NCI-H2029 treated with DMSO at 0.1 percent for 48 hours (cell line): ENCODE measurements at places on chromosomes 6 and 20.

GRCh38 chr6:136306466-136306865 is 16.8 kb upstream of the BCLAF1 start:
- no peak for DNase-seq

DNA sequence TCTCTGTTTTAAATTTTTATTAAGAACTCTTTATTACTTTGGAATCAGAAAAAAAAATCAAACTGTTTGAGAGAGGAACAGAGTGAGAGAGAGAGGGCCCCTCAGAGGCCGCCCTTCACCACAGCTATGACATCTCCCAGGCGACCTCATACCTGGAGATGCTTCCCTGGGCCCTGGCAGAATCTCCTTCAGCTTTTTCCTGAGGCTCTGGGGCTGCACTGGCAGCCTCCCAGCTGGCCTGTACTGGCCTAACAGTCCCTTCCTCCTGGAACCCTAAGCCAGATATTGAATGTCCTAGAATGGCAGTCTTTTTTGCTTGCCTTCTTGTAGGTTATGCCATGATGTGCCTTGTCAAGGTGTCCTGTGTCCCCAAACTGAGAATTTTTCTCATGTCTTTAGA is 13.7 kb downstream of the ABHD12 start:
- no peak for DNase-seq

DNA sequence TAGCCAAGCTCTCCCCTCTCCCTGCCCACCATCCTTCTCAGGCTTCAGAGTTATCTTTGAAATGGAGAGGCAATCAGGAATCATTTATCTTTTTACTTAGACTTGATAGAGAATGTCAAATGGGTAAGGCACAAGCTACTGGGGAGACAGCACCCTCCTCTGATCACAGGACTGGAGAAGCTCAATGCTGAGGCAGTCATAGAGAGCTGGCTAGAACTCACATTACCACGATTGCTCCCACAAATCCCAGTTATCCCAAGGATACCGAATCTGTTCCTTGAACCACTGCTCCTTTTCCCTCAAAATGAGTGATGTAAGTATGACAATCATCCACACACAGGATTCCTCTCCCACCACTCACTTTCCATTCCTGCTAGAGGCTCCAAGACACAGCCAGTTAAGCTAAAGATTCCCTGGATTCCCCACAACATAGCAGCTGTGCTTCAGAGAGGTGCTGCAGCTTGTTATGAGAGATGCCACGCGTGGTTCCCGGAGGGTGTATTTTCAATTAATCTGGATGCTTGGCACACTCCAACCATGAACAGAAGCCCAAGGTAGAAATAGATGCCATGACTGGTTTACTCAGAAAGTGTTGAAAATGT is 96.2 kb upstream of the VGLL2 start:
- DNase-seq = no peak

DNA sequence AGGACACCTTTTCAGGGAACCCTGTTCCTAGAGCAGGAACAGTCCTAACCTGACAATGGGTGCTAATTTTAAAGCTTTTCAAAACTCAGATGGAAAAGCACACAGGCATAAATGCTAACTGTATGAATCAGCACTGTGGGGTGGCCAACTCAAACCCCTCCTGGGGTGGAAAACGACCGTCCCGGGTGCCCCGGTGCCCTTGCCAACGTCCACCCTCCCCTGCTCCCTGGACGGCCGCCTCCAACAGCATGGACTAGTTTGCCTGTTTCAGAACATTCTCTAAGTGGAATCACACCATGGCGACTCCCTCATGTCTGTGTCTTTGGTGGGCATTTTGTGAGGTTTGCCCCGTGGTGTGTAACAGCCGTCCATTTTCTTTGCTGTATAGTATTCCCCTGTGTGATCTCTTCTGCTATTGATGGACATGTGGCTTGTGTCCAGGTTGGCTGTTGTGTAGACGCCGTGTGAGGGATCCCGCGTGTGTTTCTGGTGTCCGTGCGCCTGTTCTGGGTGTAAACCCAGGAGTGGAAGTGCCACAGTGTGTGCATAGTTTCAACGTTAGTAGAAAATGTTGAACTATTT is 5.8 kb downstream of the COL20A1 start:
- DNase-seq = no peak

GRCh38 chr6:127385668-127386430 is 42.4 kb upstream of the ECHDC1 start:
- no peak for DNase-seq

GRCh38 chr6:89610149-89610642 is 28.4 kb downstream of the LYRM2 start:
- peak; percentile 29 for DNase-seq

DNA sequence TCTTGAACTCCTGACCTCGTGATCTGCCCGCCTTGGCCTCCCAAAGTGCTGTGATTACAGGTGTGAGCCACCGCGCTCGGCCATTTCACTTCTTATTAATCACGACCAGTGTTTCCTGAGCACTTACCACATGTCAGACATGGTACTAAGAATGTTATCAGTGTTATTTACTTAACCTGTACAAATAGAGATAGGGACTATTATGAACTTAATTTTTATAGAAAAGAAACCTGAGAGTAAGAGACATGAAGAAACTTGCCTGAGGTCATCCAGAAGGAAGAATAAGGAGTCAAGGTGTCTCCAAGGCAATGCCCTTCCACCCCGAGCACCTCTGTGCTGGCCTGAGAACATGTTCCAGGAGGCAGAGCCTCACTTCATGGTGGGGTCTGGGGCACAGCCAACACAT is 29.3 kb upstream of the EZR start:
- no peak for DNase-seq

DNA sequence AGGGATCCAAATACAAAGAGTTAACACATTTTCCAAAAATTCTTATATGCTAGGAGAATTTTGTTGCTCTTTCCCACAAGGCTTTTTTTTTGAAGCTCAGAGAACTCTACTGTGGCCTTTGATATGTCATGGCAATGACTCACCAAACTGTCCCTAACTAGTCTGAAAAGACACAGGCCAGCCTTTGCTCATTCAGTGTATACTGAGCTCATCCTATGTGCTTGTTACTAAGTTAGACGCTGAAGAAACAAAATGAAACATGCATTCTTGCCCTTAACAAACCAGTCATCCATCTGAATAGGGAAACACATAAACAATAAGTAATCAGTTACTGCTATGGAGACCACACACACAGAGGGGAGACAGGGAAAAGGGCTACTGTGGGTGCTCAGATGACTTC is 291.8 kb downstream of the FOXC1 start:
- no peak for DNase-seq

- no peak for DNase-seq
Measured at GRCh38 chr6:121555201-121555600, 119.8 kb downstream of the GJA1 start.

DNA sequence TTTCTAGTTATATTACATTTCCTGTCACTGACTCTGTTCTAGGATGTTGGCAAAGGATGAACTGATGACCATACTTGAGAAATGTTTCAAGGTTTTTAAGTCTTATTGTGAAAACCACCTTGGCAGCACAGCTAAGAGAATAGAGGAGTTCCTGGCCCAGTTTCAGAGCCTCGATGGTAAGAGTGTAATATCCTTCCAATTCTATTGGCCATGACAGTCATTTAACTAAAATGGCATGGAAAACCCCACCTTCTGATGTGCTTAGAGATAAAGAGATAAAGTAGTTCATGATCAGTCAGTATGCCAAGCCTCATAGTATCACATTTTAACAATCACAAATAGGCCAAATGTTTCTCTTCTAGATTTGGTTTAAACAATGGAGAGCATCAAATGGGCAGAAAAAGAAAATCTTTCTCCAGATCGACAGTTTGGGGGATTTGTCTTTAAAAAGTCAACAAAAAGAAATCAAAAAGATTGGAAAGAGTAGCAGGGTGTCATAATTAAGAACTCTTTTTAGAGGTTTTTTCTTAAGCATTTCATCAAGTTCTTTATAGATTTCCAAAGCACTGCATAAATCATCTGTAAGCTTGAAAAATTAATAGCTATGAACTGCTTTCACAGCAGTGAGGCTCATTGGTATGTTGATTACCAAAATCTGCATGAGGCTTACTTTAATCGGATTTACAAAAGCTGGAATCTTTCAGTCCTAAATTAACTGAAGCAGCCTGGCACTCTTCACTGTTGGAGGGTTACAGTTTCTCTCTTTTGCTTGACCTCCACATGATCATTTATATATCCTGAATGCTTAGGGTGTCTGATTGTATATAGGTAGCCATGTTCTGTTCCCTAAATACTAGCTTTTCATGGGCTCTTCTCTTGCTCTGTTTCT is 48.7 kb downstream of the AKIRIN2 start:
- DNase-seq = no peak

DNA sequence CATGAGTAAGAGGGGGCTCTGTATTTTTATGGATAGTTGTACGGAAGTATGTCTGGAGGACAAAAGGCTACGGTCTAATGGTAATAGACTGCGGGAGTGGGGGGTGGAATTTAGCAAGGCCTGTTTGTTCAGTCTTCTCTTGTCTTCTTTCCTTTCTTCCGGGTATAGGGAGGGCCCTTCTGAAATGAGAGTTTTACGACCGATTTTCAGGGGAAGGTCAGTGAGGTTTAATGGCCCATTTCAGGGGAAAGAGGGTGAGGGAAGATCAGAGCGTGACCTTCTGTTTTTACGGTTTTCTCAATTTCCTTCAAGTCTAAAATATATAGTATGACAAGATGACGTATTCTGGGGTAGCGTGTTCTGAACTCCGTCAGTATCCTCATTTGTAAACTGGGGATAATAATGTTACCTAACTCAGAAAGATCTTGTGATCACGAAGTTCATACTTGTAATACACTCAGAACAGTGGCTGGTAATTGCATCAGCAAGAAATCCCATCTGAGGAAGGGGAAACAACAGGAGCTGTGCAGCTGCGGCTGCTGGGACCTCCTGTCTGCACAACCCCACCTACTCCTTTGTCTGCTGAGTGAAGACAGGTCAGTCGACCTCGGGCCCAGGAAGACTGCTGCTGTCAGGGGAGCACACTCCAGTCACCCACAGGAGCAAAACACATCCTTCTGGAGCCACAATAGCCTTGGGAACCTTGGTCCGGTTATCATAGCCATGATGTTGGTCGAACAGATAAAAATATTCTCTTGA is 90.4 kb downstream of the MAP3K7 start:
- DNase-seq = no peak

GRCh38 chr6:32488083-32488482 is 42.0 kb downstream of the HLA-DRB5 start:
- DNase-seq = no peak

GRCh38 chr20:38164069-38164468 is 1.0 kb downstream of the TGM2 start:
- no peak for DNase-seq

- DNase-seq = no peak
Measured at GRCh38 chr6:165782134-165782533, 119.1 kb upstream of the PDE10A start.

GRCh38 chr6:17491416-17492142 is 98.2 kb downstream of the CAP2 start:
- DNase-seq = no peak

DNA sequence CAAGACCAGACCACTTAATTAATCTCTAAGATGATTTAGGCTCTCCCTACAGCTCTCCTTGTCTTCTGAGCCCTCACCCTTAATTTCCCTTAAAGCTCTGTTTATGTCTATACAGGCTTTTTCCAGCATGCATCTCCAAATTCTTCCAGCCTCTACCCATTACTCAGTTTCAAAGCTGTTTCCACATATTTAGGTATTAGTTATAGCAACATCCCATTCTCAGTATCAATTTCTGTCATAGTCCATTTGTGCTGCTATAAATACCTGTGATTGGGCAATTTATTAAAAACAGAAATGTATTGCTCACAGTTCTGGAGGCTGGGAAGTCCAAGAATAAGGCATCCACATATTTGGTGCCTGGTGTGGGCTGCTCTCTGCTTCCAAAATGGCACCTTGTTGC is 2.3 kb upstream of the SERPINB1 start:
- DNase-seq = no peak

DNA sequence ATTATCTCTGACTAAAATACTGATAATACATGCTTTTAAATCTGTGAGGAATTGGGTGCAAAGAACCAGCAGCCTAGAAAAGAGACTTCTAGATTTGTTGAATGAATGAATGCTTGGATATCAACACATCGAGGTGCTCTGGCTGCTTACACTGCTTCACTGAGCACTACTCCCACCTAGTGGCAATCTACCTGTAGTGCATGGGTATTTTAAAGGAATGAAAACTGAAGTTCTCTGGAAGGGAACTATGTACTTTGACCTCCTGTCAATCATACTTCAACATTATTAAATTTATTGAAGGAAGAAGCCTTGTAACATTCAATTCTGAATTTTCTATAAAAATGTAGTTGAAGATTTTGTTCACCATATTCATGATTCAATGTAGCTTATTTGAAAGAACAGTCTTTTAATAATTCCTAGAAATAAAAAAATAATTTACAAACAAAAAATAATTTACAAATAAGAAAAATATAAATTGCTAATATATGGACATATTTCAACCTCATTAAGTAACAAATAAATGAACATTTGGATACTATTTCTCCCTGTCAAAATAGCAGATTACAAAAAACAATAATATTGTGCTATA is 111.2 kb upstream of the MMS22L start:
- peak; percentile 64 for DNase-seq

DNA sequence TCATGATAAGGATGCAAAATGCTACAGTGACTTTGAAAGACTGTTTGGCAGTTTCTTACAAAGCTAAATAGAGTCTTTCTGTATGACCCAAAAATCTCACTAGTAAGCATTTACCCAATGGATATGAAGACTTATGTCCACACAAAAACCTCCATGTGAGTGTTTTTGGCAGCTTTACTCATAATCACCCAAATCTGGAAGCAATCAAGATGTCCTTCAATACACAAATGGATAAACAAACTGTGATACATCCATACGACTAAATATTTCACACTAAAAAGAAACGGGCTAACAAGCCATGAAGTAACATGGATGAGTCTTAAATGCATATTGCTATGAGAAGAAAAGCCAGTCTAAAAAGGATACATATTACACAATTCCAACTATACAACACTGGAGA is 117.2 kb downstream of the PDE10A start:
- DNase-seq = no peak

GRCh38 chr20:53652090-53652858 is 58.6 kb upstream of the ZNF217 start:
- no peak for DNase-seq

GRCh38 chr20:39752262-39752876 is 790.2 kb downstream of the DHX35 start:
- DNase-seq = no peak

DNA sequence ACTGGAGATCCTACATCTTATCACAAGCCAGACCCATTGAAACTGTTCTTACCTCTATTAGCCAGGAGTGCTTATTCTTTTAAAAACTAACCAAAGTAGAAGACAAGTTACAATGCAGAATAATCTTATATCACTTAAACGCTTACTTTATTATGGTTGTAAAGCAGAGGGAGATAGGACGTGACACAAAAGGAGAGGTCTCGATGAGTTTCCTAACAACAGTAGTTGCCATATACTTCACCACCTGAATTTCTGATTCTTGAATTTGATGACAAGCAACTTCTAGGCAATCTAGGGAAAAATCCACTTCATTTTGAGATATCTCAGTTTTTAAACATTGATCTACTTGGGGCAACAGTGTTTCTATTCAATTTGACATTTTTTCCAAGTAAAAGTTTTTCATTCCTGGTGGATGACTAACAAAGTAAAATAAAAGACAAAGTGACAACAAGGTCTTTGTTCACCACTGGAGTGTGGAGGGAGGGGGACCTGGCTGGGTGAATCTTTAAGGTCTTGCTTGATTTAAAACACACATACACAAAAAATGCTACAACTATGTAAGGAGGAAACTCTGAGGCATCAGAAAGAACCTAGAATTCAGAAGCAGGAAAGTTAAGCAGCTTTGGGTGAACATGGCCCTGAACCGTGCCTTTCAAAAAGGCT is 110.9 kb downstream of the SMLR1 start:
- DNase-seq = no peak

GRCh38 chr6:44255105-44255808 is 2.1 kb downstream of the SLC35B2 start:
- no peak for DNase-seq

GRCh38 chr6:105458084-105458483 is 55.2 kb upstream of the PREP start:
- no peak for DNase-seq
